ACHN (cell line): ENCODE measurements at places on chromosomes 3 and 15.
A peak's percentile ranks its signal among the peaks of the same experiment; 100 is the strongest.

- no peak for DNase-seq
Observed at GRCh38 chr15:48582452-48583247, 62.9 kb downstream of the FBN1 start.

GRCh38 chr3:71384388-71384787 is 199.1 kb downstream of the FOXP1 start:
- no peak for DNase-seq

- DNase-seq: peak; percentile 15
Observed at GRCh38 chr3:120498556-120499346, 48.0 kb upstream of the FSTL1 start.

DNA sequence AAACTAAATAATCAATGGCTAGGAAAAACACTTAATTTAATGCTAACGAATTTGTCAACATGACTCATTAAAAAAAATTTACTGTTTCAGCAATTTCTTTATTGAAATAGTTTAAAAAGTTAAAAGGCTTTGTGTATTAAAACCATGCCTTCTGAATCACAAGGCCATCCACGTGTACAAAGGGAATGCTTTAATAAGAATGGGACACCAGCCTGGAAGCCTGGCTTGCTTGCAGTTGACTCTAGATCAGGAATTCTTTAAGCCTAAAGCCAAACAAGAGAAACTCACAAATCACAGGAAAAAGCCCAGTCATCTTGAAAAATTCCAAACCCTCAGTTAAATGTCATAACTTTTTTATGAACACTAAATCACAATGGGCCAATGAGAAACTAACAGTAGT is 137.6 kb downstream of the PEAK1 start:
- DNase-seq: no peak

GRCh38 chr3:59786374-59786773 is 736.5 kb upstream of the CFAP20DC start:
- no peak for DNase-seq

- DNase-seq: no peak
Observed at GRCh38 chr3:151912028-151912427, 38.6 kb downstream of the SUCNR1 start.

DNA sequence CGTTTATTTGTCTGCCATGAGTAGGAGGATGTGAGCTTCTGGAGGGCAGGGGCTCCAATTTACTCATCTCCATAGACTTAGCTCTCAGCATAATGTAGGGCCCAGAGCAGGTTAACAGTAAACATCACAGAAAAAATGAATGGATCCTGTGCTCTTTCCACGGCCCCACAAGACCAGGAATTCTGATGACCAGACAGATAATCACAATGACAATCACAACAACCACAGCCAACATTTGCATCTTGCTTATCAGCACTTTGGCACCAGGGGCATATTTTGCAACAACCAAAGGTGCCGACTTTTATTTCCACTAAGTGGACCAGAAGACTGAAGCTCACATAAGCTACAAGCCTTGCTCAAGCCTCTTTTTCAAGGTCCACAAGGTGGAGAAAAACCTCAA is 68.9 kb upstream of the ANKRD34C start:
- DNase-seq: no peak

DNA sequence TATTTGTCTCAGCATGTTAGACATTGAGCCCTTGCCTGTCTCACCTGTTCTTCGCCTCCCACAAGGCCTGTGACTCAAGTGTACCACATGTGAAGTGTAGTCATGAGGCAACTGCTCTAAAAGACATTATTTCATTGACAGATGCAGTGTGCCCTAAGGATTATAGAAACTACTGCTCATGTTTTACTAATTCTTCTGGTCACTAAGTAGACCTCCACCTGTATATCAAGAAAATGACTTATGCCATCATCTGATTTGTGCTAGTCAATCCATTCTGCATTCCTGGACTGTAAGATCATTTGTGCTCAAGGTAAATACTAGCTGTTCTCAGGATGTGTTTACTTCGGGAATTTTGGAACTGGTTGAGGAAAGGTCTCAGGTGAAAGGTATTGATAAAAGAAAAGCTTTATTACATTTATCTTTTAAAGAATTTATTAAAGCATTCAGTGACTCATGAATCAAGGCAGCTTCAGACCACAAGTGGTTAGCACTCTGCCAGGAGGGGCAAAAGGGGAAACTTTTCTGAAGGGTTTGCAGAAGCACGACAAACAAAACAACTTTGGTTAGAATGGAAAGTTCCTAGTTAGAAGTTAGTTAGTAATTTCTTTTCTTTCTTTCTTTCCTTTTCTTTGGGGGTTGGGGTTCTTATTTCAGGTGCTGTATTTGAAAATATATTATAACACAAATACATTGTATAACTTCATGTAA is 465.3 kb upstream of the CBLB start:
- peak; percentile 57 for DNase-seq

- no peak for DNase-seq
Observed at GRCh38 chr3:120848503-120848902, 59.5 kb upstream of the STXBP5L start.

- DNase-seq: peak; percentile 2
Observed at GRCh38 chr3:161854232-161854771, 357.7 kb downstream of the OTOL1 start.

- DNase-seq: no peak
Observed at GRCh38 chr3:175495331-175495730, 636.2 kb downstream of the NAALADL2 start.

DNA sequence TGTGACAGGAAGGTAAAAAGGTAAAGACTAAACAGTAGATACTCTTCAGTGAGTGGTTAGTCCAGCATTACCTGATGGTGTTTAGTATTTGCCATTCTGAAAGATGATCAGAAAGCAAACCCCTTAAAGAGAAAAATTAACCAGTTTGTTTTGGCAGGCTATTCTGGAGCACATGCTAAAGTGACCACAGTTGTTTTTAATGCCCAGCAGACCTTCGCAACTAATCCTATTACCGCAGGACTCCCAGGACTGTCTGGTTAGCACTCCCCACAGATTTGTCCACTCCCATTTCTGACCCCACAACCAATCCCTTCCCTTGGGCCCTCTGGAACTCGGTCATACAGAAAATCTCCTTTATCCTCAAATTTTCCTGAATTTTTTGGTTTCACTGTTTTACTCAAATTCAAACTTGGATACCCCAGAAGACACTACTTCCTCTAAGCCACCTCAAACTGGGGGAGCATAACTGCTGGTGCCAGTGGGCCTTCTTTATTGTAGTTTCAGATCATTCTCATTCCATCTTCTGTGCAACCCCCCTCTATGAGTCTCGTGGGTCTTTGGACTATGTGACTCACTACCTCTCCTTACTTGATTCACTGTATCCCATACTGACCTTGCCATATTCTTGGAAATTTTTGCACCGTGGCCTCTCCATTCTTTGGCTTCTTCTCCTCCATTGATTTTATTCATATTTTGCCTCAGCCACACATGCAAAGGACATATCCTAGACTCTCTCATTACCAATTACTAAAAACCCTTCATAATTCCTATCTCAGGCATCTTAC is 104.4 kb downstream of the RBMS3 start:
- DNase-seq: no peak

DNA sequence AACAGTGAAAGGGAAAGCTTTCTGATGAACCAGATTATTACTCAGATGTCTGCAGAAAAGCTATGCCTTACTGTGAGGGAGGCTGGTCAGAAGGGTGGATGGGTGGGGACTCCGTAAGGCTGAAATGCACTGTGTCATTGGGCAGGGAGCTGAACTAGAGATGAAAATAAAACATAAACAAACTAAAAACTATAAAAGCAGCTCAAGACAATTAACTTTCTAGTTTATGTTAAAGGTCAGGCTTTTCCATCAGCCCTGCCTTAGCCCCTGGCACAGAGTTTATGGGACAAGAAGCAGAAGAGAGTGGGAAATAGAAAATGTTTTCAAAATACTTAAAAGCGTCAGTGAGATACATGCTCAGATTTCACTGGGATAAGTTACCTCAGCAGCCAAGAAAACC is 310.0 kb upstream of the UBE2E2 start:
- no peak for DNase-seq

DNA sequence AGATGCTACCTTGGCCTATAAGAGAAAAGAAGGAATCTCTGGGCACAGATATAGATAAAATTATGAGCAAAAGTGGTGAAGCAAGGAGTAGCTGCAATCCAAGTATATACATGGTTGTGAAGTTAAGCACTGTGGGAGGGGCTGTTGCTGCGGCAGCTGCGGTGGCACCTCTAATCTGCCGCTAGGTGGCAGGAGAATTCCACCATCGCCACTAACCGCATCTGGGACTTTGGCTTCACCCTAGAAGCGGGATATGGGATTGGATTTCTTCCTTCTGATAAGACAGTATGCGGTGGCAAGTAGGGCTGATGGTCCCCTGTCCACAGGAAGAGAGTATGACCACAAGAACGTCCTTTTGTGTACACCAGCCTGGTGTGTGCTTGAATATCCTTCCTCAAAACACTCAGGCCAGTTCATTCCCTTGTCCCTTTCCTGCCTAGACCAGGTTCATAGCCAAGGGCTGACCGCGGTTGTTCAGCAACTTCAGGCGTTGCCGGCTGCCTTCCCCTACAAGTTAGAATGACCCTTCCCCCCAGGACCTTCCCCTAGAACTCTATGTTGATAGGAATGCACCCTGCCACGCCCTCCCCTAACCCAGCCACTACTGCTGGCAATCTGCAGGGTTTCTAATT is 5.1 kb downstream of the MAGEL2 start:
- DNase-seq: peak; percentile 53

DNA sequence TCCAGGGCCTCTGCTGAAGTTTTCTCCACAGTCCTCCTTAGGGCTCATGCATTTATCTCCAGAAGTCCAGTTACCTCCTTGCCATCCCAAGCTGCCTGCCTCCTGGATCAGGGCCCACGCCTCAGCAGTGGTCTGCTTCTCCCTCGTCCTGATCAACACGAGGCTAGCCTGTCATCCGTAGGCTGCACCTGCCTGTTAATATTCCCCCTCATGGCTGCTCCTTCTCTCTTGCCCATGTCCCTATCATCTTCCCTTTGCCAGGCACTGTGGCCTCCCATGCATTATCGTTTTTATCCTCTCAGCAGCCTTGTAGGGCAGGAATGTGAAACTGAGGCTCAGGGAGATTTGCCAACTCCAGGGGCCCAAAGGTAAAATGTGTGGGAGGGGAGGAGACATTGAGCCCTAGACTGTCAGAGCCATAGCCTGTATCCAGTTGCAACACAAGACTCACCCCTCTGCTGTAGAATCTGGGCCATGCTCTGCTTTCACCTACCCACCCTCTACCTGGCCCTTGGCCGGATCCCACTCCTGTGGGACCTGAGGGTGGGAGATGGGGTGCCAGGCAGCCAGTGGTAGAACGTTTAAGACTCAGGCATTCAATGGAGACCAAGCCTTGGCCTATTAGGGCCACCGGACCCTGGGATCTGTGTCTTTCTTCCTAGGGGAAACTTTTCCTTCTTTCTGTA is 4.6 kb downstream of the GRM2 start:
- DNase-seq: no peak

DNA sequence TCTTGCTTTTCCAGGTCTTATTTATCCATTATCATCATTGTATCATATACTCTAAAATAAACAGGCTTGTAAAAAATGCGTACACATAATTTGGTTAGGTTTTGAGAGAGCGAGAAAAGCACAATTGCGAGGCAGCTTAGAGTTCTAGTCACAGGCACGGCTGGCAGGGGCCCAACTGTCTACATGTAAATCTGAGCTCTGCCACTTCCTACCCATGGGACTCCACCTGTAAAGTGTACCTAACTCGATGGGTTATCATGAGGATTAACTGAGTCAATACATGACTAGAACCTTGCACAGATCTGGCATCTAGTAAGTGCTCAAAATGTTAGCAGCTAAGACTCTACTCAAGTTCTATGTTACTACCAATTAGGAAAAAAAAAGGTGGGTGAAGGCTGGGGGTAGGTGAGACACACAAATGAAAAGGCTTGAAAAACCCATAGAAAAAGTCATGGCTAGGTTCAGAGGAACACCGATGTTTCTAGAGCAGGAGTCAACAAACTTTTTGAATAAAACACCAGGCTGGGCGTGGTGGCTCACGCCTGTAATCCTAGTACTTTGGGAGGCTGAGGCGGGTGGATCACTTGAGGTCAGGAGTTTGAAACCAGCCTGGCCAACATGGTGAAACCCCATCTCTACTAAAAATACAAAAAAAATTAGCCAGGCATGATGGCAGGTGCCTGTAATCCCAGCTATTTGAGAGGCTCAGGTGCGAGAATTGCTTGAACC is 36.2 kb downstream of the GLB1 start:
- no peak for DNase-seq

- no peak for DNase-seq
Observed at GRCh38 chr3:127915115-127915936, at the start of gene KBTBD12. TSS of gene KBTBD12 (plus strand) at chr3:127915232. CDS start at chr3:127923062, 7,830 bp downstream.

- DNase-seq: peak; percentile 55
Observed at GRCh38 chr3:79086514-79086913, 681.3 kb downstream of the ROBO1 start.
